ENCODE measurements at places on chromosomes 7 and 10. TPM values are rescaled to one million over a fixed set of nuclear protein-coding genes. Genes with fewer than 3 reads are reported as not detected.

The STK31 gene
- total RNA-seq: not detected

The STOX1 gene
- not detected for total RNA-seq

The COL26A1 gene
- total RNA-seq: not detected

The SLC26A5 gene
- not detected for total RNA-seq

The NPC1L1 gene
- total RNA-seq: 0.17 TPM

The MYL10 gene
- total RNA-seq: not detected

The ERVW-1 gene
- total RNA-seq: not detected

The TCF7L2 gene
- total RNA-seq: 3.0 TPM

The OR6B1 gene
- total RNA-seq: not detected

The LSM8 gene
- 34.8 TPM for total RNA-seq

The FAM180A gene
- 80.0 TPM for total RNA-seq

The ACBD7 gene
- 0.99 TPM for total RNA-seq

The GATAD1 gene
- 30.8 TPM for total RNA-seq

The MNX1 gene
- total RNA-seq: not detected

The BTBD16 gene
- 0.15 TPM for total RNA-seq

The SHH gene
- total RNA-seq: under 0.01 TPM

The C10orf95 gene
- not detected for total RNA-seq

The NPSR1 gene
- not detected for total RNA-seq

The GALNT17 gene
- not detected for total RNA-seq

The SPDYE6 gene
- 0.15 TPM for total RNA-seq

The FGF8 gene
- total RNA-seq: 0.17 TPM

The LLCFC1 gene
- total RNA-seq: not detected

The LSM5 gene
- total RNA-seq: 41.9 TPM

The PSD gene
- 20.2 TPM for total RNA-seq

The COL28A1 gene
- total RNA-seq: not detected

The AQP1 gene
- 1.5 TPM for total RNA-seq

The LRRC17 gene
- 82.2 TPM for total RNA-seq

The OR2A1 gene
- total RNA-seq: under 0.01 TPM

The CUZD1 gene
- total RNA-seq: 0.58 TPM

The SAP25 gene
- total RNA-seq: not detected

The GIMAP6 gene
- 0.15 TPM for total RNA-seq

The SMKR1 gene
- total RNA-seq: not detected

The INSIG1 gene
- 356 TPM for total RNA-seq

The JCAD gene
- 2.0 TPM for total RNA-seq

The SCART1 gene
- 3.0 TPM for total RNA-seq

The WNT16 gene
- 0.50 TPM for total RNA-seq

The FKBP6 gene
- not detected for total RNA-seq

The PDK4 gene
- 0.29 TPM for total RNA-seq

The GPR141 gene
- total RNA-seq: not detected

The CRTAC1 gene
- not detected for total RNA-seq

The ARL5B gene
- total RNA-seq: 10.0 TPM

The C10orf105 gene
- not detected for total RNA-seq

The WDR86 gene
- total RNA-seq: 3.8 TPM

The GSAP gene
- 8.6 TPM for total RNA-seq

The TRIM74 gene
- total RNA-seq: not detected

The PTF1A gene
- not detected for total RNA-seq

The MRLN gene
- not detected for total RNA-seq

The ADARB2 gene
- not detected for total RNA-seq

The CPA2 gene
- total RNA-seq: not detected

The TNPO3 gene
- 77.1 TPM for total RNA-seq

The ZFAND2A gene
- total RNA-seq: 10.6 TPM

The ATRNL1 gene
- total RNA-seq: 0.66 TPM

The MINDY4 gene
- 8.6 TPM for total RNA-seq
